CD4-positive, alpha-beta T cell treated with Interleukin-1 beta for 1 hour (primary cell): ENCODE measurements at places on chromosomes 16 and 17.
A peak's percentile ranks its signal among the peaks of the same experiment; 100 is the strongest.

DNA sequence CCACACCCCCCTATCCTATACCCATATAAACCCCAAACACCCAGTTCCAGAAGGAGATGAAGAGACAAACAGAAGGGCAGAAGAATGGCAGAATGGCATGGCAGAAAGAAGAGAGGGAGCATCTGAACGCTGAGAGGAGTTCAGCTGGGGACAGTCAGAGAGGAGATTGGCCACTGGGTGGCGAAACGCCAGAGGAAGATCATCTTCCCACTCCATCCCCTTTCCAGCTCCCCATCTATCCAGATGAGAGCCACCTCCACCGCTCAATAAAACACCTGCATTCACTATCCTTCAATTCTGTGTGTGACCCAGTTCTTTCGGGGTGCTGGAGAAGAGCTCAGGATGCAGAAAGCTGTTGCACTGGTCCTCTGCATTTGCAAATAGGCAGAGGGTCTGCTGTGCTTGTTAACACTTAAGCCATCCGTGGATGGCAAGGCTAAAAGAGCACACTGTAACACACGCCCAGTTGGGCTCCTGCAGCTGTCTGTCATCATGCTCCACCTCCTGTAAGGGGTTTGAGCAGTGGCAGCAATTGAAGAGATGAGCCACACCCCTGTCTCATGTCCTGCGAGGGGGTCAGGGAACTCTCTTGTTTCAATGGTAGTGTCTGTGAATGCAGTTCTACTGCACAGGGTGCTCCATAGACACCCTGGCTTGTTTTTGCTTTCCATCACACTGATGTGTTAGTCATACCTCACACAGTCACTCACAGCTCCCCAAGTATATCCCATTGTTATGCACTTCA lies 1034.8 kb upstream of the RBFOX1 start:
- no peak for DNase-seq

DNA sequence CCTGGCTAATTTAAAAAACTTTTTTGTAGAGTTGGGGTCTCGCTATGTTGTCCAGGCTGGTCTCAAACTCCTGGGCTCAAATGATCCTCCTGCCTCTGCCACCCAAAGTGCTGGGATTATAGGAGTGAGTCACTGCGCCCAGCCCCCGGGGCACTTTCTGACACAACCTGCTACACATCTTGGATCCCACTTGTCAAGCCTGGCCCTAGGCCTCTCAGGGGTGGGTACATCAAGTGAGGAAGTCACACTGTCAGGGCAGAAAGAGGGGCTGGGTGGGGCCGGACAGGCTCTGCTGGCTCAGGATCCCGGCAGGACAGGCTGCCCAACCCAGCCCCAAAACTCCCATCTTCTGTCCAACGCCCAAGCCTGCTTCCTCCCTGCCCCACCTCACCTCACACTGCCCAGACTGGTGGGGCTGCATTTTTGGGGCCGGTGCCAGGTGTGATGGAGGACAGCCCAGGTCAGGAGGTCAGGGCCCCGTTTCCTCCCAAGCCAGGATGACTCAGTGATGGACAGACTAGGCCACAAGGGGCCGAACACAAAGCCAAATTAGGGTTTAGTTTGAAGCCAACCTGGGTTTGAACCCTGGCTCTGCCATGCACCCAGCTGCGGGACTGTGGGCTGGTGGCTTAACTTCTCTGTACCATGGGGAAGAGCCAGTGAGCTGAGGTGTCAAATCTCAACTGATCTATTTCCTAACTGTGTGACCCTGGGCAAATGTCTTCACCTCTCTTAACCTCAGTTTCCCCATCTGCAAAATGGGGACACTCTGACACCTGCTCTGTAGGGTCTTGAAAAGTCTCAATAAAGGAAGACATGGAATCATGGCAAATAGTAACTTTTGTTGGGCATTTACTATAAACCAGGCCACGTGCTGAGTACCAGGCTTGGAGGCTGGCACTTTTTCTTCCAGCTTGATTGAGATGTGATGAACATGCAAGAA lies 8.9 kb upstream of the PPL start:
- no peak for DNase-seq

DNA sequence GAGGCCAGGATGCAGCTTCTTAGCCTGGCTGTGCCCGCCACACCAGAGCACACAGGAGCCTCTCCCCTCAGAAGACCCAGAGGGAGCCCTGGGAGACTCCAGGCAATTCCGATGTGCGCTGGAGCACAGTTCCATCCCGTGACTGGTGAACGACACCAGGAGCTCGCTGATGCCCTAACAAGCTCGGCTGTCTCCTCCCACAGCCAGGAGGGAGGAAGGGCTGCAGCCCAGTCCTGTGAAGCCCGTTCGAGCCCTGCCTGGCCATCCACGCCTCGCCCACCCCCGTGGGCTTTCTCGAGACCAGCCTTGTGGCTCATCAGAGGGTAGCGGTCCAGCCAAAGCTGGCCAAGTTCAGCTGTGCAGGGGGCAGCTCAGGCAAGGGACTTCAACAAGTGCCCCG lies 21.8 kb upstream of the RASD1 start:
- DNase-seq, result no peak

DNA sequence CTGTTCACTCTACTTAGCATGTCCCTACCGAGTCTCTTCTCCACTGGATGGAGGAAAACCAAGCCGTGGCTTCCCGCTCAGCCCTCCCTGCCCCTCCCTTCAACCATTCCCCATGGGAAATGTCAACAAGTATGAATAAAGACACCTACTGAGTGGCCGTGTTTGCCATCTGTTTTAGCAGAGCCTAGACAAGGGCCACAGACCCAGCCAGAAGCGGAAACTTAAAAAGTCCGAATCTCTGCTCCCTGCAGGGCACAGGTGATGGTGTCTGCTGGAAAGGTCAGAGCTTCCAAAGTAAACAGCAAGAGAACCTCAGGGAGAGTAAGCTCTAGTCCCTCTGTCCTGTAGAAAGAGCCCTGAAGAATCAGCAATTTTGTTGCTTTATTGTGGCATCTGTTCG lies 2.8 kb upstream of the LPCAT2 start:
- no peak for DNase-seq

- DNase-seq, result no peak
Measured at GRCh38 chr17:5786510-5786875, 202.2 kb upstream of the NLRP1 start.

DNA sequence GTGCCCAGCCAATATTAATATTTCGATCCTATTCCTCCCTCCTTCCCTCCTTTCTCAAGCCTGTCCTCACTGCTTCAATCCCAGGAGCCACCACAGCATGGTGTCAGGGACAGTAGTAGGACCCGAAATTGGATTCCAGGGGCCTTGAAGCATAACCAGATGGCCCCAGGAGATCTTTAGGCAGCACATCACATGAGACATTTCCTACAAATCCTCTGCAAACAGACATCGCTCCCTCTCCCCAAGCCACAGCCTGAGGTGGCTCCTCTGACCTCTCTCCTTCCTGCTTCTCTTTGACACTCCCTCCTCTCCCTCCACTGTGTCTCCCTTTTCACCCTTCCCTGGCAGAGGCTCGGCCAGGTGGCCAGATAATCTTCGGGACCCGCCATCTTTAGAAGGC lies 76.6 kb downstream of the BMERB1 start:
- DNase-seq, result no peak

DNA sequence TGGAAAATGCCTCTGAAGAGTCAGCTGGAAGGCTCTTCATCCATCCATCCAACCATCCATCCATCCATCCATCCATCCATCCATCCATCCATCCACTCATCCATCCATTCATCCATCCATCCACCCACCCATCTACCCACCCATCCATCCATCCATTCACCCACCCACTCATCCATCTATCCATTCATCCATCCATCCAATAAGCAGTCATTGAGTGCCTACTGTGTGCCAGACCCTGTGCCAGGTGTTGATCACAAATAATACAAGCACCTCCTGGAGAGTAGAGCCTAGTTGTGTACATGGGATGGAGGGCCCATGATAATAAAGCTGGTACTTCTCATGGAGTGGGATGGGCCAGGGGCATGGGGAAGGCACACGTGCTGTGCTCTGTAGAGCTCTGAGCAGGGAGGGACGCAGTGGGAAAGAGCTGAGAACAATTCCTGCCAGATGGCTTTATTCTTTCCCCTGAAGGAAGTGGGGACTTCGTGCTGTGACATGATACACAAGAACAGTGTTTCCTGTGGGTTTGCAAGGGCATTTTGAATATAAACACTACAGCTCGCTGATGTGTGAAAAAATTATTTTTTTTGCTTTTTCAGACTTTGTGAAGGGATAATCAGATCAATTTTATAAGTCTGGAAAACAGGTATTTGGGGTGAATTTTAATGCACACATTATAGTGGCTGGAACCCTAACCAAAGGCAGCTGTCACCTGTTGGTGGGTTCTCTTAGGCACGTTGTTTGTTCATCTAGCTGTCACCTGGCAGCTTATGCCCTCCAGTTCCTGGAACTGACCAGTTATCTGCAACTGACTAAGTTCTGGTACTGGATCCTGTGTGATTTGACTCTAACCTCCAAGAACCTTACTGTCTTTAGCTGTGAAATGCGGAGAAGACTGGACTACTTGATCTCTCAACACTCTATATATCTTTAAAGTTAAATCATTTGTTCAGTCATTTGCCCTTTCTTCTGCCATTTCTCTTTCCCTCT lies 61.3 kb downstream of the PRKCB start:
- DNase-seq, result no peak

DNA sequence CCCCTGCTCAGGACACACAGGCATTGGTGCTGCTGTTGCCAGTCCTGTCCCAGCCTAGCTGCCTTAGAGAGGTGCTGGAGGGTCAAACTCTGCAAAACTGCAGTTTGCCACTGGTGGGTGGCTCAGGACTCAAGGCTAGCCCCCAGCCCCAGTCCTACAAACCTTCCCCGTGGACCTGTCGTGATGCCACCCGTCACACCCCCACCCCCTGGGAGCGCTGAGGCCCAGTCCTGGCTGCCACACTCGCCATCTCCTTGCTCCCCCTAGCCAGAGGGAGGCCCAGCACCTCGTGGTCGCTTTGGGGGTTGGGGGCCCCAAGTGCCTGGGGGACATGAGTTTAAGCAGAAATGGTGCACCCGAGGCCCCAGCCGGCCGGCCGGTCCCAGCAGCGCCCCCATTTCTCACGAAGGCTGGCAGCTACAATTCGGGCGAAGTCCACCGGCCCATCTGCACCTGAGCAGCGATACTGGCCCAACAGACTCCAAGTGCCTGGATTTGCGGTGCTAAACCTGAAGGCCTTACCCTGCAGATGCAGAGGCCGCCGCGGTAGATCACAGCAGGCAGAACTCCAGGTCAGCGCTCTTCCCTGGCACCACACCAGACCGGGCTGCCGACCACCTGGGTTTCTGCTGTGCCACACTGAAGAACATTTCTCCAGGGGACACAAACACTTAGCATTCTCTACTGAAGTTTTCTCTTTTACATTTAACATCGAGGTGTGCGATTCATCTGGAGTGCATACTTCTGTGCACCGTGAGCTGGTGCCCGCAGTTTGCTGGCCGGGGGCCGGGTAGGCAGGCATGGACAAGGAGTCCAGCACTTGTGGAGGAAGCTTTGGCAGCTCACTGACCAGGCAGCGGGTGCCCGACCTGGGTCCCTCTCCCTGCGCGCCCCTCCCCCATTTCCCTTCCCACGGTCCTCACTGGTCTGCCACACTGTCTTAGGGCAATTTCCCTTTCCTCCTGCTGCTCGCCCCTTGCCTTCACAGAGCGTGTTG lies 130.0 kb downstream of the KCNJ12 start:
- no peak for DNase-seq

DNA sequence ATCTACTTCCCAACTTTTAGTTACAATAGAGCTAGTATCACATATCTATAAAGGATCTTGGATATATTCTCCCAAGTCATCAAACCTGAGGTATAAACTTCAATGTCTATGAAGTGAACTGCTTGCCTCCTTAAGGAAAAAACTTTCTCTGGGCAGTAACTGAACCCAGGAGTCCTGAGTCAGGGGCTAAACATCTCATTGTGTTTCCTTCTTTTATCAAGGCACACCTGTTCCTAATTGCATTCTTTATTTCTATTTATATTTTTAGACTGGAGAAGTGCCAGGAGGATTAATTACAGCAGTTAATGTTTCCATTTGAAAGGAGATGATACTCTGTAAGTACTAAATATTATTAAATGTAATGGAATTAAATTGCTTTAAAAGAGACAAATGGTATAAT lies 98.6 kb downstream of the CDH8 start:
- DNase-seq, result no peak

DNA sequence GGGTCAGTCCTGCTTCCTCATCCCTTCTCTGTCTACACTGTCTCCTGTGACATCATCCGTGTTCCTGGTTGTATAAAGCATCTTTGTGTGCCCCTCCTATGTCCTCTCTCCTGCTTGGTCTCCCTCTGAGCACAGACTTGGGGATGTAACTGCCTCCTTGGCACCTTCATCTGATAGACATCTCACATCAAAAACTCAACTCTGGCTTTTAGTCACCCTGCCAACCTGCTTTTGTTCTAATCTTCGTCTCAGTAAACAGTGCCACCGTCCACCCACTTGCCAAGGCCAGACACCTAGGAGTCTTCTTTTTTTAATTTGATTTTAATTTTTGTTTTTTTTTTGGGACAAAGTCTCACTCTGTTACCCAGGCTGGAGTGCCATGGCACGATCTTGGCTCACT lies 16.9 kb upstream of the KSR1 start:
- no peak for DNase-seq

- no peak for DNase-seq
Measured at GRCh38 chr17:67629971-67630320, 87.8 kb upstream of the NOL11 start.

GRCh38 chr17:11319894-11320293 lies 78.9 kb downstream of the SHISA6 start:
- no peak for DNase-seq

DNA sequence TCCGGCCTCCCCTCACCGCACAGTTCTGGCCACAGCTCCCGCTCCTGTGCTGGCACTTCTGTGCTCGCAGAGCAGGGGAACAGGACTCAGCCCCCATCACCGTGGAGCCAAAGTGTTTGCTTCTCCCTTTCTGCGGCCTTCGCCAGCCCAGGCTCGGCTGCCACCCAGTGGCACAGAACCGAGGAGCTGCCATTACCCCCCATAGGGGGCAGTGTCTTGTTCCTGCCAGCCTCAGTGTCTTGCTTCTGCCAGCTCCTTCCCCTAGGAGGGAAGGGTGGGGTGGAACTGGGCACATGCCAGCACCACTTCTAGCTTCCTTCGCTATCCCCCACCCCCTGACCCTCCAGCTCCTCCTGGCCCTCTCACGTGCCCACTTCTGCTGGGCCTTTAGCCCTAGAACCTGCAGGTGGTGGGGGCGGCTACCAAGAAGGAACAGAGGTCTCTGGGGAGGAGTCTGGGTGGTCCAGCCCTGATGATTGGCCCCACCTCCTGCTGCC lies 645 bp upstream of the ELMO3 start:
- peak; percentile 37 for DNase-seq

DNA sequence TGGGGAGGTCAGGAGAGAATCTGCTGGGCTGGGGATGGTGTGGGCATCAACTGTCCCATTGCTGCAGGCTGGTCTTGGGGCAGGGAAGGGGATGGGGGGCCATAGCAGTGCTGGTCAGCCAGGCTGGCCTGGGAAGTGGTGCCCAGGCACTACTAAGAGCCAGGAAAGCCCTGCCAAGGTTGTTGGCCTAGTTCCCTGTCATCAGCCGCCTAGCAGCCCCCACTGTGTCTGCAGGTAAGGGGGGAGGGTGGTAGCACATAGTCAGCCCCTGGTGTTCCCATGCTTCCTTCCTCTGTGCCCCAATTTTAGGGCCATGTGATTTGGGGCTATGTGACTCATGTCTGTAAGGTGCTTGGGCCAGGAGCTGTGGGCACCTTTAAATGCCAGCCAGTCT lies 17.8 kb downstream of the GJD3 start:
- DNase-seq, result no peak

GRCh38 chr17:49996495-49997300 lies 1.7 kb upstream of the DLX3 start:
- DNase-seq, result peak; percentile 57

GRCh38 chr17:4014148-4014927 lies 50.1 kb upstream of the ATP2A3 start:
- DNase-seq, result no peak
